ENCODE measurements at places on chromosomes 2 and 18. TPM values are rescaled to one million over a fixed set of nuclear protein-coding genes. Genes with fewer than 3 reads are reported as not detected.
A peak's percentile ranks its signal among the peaks of the same experiment; 100 is the strongest.

The FAP gene
- not detected for total RNA-seq

DNA sequence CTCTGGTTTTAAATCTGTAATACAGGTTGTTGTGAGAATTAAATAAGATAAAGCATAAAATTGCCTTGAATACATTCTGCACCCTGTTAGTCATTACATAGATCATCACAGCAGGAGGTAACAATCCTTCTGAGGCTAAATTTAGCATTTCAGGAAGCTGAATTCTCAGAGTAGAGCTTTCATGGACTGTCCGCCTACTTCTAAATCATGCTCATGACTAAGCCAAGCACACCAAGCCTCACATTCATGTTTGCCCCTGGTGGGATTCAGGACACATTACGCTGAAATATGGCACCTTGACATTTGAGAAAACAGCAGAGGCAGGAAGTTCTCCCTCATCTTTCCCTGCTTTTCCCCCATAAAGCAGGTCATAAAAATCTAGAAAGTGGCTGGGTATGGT lies 16.6 kb upstream of the PIK3C3 start:
- no peak for DNase-seq

GRCh38 chr2:101400506-101401325 lies 13.4 kb upstream of the CREG2 start:
- DNase-seq: no peak

GRCh38 chr2:88837511-88838160 lies 146.2 kb downstream of the RPIA start:
- DNase-seq: peak; percentile 66

- no peak for DNase-seq
Measured at GRCh38 chr2:235562065-235562747, 68.4 kb downstream of the AGAP1 start.

The HOXD1 gene
- total RNA-seq: not detected

- no peak for DNase-seq
Measured at GRCh38 chr2:11144077-11144737, 11.1 kb upstream of the SLC66A3 start.

The SCTR gene
- total RNA-seq: not detected

DNA sequence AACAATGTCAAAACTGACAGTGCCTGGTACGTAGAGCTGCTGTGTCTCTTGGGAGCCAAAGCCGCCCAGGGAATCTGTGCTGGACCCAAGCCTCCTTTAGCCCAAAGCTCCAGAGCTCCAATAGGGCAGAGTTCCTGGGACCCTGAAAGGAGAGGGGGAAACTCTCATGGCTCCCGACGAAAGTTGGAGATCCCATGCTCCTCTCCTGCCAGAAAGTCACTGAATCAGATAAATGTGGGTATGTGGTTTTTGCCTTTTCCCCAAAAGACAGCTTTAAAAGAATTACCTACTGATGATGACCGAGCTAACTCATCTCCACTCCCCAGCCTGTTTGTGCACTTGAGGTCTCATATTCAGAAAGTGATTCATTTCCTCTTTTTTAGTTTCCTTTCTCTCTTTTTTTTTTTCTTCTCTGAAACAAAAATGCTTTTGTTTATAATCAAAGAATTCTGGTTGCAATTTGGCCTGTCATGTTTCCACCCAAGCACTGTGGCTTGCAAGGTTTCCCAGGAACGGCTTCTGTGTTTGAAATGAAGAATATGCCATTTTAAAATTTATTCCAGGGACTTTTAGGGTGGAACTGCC lies 14.1 kb upstream of the PMAIP1 start:
- DNase-seq: peak; percentile 62

GRCh38 chr2:8437949-8438400 lies 243.9 kb upstream of the ID2 start:
- DNase-seq: no peak

GRCh38 chr2:121386102-121386501 lies 101.1 kb upstream of the TFCP2L1 start:
- no peak for DNase-seq

DNA sequence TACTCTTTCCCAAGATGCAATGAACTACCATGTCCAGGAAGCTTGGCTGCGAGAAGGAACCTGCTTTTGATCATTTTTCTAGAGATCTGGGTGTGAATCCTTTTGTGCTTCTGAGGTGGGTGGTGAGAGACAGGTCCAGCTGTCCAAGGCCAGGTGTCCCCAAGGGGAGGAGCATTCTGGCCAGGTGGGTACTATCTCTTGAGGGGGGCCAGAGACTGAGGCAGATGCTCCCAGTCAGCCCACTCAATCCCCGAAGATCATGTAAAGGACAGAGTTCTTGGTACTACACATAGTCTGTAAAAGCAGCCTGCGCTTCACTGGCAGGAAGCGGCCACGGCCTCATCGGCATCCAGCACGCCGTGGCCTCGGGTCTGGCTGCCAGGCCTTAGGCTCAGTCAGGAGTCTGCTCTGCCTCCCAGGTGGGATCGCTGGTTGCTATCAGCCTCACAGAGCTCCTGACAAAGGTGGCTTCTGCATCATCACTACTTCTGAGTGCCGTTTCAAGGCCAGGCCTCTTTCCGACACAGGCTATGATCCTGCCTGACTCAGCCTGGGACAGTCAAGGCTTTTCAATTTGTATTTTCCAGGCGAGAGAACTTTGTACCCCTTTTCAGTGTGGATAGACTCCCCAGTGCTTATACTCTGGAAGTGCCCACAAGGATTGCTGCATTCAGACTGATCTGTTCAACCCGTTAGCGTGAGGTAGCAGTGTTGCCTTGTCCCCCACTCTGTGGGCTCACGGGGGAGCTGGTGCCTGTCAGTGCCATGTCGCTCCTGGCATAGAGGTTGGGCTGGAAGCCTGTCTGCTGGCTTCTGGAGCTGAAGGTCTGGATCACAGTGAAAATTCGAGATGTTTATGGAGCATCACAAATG lies 29.1 kb downstream of the STK25 start:
- no peak for DNase-seq

The LBH gene
- 3.0 TPM for total RNA-seq

The FOXI3 gene
- total RNA-seq: not detected

DNA sequence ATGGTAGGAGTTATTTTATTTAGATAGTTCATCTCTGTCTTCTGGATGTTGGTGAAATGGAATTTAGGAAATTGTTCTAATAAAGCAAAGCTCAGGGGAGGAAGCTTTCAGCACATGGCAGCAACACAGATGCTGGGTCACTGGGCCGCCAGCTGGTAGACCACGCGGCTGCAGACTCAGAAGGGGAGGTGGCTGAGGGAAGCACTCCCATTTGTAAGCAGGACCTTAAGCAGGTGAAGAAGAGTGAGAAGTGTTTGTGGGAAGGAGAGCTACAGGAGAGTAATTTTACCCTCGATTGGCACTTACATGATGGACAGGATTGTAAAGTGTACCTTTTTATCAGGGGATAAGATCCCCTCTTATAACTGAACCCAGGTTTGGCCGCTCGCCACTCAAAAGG lies 24.4 kb downstream of the NMS start:
- no peak for DNase-seq

GRCh38 chr2:26941486-26941885 lies 29.0 kb upstream of the MAPRE3 start:
- DNase-seq: no peak

The FAM161A gene
- 6.3 TPM for total RNA-seq

GRCh38 chr18:46211816-46212215 lies 107.6 kb downstream of the HAUS1 start:
- no peak for DNase-seq

- no peak for DNase-seq
Measured at GRCh38 chr18:29501952-29502351, 1325.0 kb upstream of the CDH2 start.

The PSMA8 gene
- total RNA-seq: 0.37 TPM

DNA sequence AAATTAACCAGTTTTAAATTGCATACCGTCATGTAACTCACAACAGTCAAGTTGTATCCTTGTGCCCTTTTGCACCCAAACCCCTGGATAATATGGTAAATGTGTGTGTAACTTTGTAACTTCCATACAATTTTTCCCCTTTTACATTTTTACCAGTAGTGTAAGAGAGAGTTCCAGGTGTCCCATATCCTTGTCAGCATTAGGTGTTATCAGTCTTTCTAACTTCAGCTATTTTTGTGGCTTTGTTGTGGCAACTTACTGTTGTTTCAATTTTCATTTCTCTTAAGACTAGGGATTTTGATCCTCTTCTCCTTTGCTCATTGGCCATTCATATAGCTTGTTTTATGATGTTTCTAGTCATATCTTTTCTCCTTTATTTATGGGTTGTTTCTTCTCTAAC lies 94.6 kb downstream of the LCLAT1 start:
- DNase-seq: no peak

DNA sequence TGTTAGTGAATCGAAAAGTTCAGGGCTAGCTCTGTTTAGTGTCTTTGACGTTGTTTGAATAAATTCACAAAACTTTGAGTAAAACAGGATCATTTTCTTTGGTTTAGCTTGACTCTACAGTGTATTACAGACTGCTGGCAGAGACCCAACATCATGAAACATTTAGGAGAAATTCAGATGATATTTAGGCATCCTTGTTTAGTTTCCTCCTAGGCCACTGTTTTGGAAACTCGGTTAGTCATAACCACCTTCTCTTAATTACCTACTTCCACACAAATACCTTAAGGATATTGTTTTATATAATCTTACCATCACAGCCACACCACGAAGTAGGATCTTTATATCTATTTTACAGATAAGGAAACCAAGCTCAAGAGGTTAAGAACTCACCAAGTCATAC lies 7.8 kb downstream of the LIMS1 start:
- no peak for DNase-seq

DNA sequence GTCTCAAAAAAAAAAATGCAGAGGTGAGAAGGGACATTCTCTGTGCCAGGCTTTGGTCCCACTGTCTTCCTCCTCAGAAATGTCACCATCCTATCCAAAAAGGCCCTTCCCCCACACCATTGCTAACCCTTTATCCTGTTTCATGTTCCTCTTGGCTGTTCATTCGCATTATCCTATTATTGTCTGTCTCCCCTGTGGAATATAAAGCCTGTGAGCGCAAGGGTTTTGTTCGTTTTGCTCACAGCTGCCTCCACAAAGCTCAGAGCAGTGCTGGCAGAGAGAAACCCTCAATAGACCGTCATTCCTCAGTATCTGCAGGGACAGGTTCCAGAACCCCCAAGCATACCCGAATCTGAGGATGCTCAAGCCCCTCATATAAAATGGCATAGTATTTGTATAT lies 91.8 kb downstream of the LOXHD1 start:
- no peak for DNase-seq

DNA sequence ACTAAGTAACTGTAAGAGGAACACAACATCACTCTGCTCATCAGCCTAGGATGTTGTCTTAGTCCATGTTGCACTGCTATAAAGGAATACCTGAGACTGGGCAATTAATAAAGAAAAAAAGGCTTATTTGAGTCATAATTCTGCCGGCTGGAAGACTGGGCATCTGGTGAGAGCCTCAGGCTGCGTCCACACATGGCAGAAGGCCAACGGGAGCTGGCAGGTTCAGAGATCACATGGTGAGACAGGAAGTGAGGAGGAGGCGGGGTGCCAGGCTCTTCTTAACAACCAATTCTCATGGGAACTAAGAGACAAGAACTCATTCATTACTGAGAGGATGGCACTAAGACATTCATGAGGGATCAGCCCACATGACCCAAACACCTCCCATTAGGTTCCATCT lies 46.8 kb downstream of the EPG5 start:
- DNase-seq: no peak

- no peak for DNase-seq
Measured at GRCh38 chr2:207434899-207435465, 94.8 kb upstream of the CREB1 start.

DNA sequence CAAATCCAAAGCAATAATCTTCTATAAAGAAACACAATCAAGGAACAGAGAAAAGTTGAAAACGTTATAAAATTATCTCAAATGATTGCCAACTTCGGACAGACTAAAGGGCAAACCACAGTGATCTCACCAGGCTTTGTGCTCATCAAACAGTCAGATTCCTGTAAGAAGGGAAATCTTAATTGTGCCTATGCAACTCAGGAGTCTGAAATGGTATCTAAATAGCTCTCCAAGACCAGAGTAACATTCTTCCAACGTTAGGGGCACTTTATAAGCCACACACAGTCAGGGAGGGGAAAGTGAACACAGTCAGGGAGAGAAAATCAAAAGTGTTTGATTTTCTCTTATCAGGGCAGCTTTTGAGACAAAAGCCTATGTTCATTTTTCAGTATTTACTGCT lies 29.4 kb downstream of the PLEKHM3 start:
- DNase-seq: no peak

The COLEC11 gene
- total RNA-seq: 1.1 TPM

DNA sequence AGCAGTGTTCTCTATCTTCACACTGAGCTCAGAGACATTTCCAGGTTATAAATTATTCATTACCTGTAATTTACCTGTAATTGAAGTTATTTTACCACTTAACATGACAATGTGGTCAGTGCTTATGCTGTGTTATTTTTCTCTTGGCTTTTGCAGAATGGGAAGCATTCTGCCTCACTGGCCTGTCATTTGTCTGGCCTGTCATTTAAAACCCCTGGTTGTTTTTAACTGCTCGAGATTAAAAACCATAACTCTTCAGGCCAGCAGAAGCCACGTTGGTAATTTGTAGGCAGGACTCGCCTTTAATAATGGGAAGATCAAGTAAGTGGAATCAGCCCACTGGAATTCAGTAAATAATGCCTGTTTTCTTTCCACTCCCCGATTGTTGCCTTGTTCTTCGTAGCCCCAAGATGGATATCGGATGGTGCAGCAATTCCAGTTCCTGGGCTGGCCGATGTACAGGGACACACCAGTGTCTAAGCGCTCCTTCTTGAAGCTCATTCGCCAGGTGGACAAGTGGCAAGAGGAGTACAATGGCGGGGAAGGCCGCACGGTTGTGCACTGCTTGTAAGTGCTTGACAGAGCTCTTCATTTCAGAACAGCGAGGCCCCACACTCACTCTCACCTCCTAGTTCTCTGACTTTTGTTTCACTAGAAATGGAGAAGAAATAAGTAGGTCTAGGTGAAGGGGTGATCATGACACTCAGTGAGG lies 222.4 kb upstream of the RAB12 start:
- no peak for DNase-seq

DNA sequence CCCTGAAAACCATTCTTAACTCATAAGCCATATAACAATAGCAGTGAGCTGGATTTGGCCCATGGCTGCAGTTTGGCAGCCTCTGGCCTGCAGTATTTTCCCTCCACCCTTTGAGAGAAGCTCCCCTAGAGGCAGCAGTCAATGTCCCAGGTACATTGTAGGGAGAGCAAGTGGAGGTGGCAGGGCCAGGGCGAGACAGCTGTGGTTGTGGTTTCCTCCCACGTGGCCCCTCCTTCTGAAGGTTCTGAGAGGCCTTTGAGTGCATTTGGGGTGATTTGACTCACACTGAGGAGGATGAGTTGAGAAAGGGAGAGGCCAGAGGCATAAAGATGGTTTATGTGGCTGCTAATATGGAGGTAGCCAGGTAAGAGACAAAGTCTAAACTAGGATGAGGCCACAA lies 45.5 kb upstream of the LDAH start:
- DNase-seq: peak; percentile 1

DNA sequence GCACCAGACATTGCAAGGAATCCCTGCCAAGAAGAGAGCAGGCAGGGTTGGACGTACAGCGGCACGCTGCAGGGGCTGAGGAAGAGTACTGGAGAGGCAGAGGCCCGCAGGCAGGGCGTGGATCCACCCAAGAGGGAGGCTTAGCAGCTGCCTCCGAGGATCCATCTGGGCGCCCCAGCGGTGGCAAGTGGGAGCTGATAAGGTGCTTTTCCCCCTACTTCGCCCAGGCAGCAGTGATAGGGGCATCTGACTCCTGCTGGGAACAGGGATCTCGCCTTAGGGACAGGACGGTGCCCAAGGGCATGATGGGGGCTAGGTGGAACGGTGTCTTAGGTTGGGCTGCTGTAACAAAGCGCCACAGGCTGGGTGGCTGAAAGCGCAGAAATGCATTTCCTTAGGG lies 67.4 kb upstream of the HS6ST1 start:
- DNase-seq: no peak

All from OCI-LY7 (cell line).